Stimulated activated CD4-positive, alpha-beta T cell treated with anti-CD3 and anti-CD28 coated beads, TNF-alpha, amount 100 ng/mL, for 24 hours (primary cell): ENCODE measurements at places on chromosomes 5 and 9.
A peak's percentile ranks its signal among the peaks of the same experiment; 100 is the strongest.

- no peak for DNase-seq
These were observed 65.9 kb downstream of the DAP start for GRCh38 chr5:10695055-10695649.

- no peak for DNase-seq
These were observed 414.8 kb upstream of the NMUR2 start for GRCh38 chr5:152819891-152820290.

DNA sequence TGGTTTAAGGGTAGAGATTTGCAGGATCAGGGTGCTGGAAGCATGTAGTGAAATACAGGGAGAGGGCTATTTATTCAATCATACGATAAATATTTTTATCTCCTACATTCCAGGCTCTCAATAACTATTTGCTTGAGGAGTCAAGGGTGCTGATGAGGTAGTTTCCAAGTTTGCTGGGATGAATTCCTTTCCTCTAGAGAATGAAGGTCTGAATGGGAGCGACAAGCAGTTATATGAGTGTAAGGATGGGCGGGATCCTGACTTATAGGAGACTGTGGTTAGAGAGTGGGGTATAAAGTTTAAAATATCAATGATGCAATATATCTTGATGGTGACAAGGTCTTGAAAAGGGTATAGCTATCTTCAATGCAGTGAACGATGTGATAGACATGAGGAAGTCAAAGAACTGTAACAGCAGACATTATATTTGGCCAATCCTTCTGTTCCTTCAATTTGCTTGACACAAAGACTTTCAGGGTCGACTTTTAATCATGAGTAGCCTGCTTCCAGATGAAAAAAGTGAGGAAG, 201.1 kb upstream of the HAPLN1 start:
- no peak for DNase-seq

- no peak for DNase-seq
These were observed 38.0 kb downstream of the ABITRAM start for GRCh38 chr9:108972186-108972585.

- no peak for DNase-seq
These were observed 278.7 kb downstream of the HCN1 start for GRCh38 chr5:45417285-45417998.

DNA sequence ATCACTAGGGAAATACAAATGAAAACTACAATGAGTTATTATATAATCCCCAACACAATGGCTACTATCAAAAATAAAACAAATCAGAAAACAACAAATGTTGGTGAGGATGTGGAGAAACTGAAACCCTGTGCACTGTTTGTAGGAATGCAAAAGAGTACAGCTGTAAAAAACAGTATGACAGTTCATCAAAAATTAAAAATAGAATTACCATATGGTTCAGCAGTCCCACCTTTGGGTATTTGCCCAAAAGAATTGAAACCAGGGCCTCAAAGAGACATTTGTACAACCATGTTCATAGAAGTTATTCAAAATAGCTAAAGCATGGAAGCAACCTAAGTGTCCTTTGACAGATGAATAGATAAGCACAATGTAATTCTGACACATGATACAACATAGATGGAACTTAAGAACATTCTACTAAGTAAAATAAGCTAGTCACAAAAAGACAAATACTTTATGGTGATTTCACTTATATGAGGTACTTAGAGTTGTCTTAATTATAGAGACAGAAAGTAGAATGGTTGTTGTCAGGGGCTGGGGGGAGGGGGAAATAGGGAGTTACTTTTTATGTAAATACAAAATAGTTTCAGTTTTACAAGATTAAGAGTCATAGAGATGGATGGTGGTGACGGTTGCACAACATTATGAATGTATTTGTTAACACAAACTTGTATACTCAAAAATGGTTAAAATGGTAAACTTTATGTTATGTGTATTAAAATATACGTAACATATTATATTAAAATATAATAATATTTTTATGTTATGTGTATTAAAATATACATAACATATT, 102.8 kb downstream of the KCTD16 start:
- DNase-seq: no peak

DNA sequence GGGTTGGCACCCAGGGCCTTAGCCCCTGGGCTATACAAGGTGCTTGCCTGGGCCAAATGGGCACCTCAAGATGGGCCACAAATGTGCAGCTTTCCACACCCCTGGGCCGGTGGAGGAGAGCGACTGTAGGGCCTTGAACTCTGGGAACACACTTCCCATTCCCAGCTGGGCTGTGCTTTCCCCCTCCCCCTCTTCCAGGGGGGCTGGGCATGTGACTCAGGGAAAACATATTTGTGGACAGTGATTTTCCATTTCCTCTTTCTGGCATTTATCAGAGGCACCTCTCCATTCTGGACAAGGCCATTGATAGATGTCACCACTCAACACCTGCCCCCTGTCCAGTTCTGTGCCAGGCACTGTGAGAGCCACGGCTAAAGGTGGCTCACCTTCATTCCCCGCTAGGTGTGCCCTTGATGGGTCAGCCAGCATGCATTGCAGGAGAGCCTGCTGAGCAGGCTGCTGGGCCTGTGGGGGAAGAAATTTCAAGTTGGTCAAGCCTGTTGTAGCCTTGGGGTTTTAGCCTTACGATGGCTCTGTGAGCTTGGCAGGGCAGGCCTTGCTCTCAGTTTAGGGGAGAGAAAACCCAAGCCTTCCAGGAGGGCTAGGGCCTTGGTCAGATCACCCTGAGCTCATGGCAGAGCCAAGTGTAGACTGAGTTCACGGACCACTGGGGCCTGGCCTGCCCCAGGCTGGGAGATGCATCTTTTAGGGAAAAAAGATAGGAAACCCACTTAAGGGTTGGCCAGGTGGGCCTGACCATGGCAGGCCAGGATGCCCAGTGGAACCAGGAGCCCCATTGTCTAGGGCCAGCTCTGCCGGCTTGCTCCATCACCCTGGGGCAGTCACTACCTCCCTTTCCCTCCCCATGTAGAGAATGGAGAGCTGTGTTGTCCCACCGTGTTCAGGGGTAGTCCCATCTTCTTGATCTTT, 113.9 kb downstream of the DAB2IP start:
- no peak for DNase-seq

- no peak for DNase-seq
These were observed 35.8 kb downstream of the RASGEF1C start for GRCh38 chr5:180173198-180173544.

DNA sequence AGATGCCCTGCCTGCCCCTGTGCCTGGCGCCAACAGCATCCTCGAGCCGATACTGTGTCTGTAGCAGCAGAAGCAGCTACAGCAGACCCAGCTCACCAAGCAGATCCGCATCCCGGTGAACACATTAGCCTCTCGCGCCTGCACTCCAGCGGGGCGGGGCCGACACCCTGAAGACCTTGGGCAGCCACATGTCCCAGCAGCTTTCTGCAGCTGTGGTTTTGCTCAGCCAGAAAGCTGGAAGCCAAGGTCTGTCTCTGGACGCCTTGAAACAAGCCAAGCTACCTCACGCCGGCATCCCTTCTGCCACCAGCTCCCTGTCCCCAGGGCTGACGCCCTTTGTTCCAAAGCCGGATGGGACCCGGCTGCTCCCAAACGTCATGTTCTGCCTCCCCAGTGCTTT, 59.6 kb downstream of the ACTBL2 start:
- DNase-seq: no peak

DNA sequence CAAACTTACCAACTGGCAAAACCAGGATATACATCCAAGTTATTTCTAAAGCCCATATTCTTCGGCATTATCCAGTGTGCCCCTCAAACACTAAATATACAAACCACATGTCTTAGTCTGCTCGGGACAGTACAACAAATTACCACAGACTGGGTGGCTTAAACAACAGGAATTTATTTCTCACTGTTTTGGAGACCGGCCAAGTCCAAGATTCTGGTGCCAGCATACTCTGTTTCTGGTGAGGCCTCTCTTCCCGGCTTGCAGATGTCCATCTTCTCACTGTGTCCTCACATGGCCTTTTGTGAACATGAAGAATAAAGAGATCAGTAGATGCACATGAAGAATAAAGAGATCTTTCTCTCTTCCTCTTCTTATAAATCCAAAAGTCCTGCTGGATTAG, 12.9 kb upstream of the SLCO6A1 start:
- no peak for DNase-seq

GRCh38 chr9:90801241-90801972, at the start of gene SYK:
Gene SYK, plus strand, starts transcription at chr9:90801819. Its CDS starts 42,080 bp downstream, at chr9:90843899.
- DNase-seq: peak; percentile 4

- no peak for DNase-seq
These were observed 13.1 kb downstream of the NACC2 start for GRCh38 chr9:136081826-136082495.

DNA sequence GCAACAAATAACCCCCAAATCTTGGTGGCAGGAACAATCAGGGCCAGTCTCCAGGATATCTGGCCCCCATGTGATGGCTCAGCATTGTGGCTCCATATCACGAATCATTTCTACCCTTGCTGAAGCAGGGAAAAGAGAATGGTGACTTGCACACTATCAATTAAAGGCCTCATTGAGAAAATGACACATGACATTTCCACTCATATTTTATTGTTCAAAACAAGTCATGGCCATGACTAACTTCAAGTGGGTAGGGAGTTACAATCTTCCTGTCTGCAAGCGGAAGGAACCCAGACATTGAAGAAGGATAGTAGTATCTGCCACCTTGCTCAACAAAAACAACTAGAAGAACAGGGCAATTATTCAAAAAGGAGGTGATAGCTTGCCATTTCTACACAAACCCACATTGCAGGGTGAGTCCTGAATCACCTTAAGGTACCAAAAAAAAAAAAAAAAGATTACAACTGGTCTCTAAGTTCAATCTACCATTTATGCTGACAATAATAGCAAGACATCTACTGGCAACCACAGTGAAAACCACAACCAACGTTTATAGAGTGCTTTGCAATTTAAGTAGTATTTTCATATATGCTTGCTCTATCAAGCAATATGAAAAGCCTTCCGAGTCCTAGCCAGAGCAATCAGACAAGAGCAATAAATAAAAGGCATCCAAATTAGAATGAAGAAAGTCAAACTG, 186.7 kb upstream of the DAPK1 start:
- DNase-seq: no peak

GRCh38 chr9:16386827-16387077, 483.7 kb downstream of the BNC2 start:
- no peak for DNase-seq

GRCh38 chr9:42388846-42389245, 205.4 kb downstream of the SPATA31A6 start:
- DNase-seq: no peak

GRCh38 chr9:97526895-97527575, 25.6 kb downstream of the TMOD1 start:
- DNase-seq: no peak

- DNase-seq: no peak
These were observed 631.9 kb downstream of the PSAT1 start for GRCh38 chr9:78928625-78929405.

DNA sequence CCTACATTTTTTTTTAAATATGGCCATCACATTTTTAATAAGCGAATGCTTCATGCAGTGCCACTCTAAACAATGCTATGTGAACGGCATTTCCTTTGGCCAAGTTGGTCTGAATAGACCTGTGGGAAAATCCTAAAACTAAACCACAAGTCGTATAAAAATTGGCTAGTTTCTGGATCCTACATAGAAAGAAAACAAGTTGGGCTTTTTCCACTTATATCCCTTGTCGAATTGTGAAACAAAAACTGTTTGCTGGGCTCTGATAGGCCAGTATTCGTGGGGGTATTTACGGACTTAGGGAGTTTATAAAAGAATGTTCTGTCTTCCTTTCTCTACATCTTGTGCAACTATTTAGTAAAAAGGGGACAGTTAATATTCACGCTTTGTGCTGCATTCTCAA, 153.1 kb upstream of the KLF9 start:
- no peak for DNase-seq

DNA sequence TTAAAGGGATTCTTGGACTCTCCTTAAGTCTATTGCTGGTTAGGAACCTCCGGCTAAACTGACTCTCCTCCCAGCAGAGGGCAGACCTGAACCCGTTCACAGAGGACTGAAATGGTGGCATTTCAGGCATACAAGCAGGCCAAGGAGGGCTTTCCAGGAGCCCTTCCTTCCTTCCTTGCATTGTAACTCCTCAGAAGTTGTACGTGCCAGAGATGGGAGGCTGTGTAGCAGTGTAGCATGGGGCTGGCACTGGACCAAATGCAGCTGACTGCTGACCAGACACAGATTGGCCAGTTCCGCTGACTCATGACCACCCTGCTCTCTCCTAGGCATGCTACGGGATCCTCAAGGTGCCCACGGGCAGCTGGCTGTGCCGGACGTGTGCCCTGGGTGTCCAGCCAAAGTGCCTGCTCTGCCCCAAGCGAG, 36.4 kb downstream of the JADE2 start:
- DNase-seq: no peak

DNA sequence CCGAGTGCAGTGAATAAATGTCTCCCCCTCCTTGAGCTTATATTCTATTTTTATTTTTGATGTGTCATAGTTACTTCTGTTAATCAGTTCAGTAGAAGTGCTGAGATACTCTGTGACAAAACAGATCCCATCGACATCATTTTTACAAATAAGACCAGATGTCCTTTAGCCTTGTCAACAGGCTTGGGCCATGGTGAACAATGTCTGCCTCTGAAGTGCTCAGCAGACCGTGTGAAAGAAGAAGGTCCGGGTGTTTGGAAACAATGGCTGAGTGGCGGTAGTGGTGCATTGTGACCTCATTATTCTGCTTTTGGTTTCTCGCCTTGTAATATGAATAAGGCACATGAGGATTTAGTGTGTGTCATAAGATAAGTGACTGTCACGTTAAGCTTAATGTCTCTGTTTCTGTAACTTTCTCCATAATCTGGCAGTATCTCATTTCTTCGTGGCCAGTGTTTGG, 71.2 kb downstream of the SYK start:
- DNase-seq: no peak

DNA sequence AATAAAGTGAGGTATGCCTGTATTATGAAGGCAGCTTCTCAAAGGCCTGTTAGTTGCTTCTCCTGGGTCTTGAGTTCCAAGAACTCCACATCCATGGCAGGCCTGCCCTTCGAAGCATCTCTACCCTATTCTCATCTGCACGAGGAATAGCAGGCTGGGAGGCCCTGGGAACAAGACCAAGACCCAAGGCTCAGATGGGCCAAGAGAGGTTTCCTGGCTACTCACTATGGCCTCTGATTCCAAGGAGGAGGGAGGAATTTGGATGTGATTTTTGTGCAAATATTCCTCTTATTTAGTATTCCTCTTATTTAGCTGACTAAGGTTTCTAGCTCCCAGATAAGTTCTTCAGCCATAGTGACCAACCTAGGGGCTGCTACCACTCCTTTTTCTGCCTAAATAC, 151.3 kb downstream of the SAXO1 start:
- DNase-seq: no peak

- no peak for DNase-seq
These were observed 25.0 kb downstream of the ANKRD33B start for GRCh38 chr5:10588779-10589447.

- DNase-seq: no peak
These were observed 202.7 kb upstream of the CDKN2B start for GRCh38 chr9:22211588-22212360.

DNA sequence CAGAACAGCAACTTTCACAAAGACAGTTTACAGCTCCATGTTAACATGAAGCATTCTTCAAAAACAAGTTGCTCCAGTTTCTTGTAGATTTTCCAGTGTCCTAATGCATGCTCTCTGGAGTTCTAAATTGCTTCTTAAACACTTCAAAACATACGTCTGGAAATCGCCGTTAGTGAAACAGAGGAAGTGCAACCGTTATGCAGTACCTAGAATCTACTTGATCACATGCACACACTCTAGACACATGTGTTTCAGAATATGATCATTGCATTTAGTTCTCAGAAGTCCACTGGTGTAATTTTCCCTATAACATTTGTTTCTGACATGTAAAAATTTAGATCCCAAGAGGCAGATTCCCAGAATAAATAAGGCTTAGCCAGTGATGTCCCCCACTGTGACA, 41.1 kb upstream of the RUFY1 start:
- DNase-seq: no peak

- DNase-seq: no peak
These were observed 143.2 kb upstream of the VLDLR start for GRCh38 chr9:2478421-2478820.

- no peak for DNase-seq
These were observed 1.9 kb upstream of the IL13 start for GRCh38 chr5:132655821-132656773.
